CD4-positive, alpha-beta T cell treated with Interleukin-4 for 1 hour (primary cell): ENCODE measurements at places on chromosomes 12 and 14.

DNA sequence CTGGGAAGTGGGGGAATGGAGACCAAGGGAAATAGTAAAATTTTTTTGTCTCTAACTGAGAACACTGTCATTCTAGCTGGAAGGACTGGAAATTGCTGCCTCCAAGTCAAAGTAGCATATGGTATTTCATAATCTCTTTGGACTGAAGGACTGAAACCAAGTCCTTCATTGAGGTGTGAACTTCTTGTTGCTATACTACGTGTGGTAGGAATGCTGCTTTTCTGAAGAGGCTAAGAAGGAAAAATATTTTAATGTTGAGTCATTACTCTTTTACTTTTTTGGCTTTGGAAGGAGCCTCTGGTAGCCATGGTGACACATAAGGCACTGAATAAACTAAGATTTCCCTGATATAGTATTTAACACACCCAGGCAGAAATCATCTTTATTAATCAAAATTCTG is 465.4 kb downstream of the NPAS3 start:
- DNase-seq, result no peak

GRCh38 chr12:42196723-42197603 is 41.1 kb downstream of the YAF2 start:
- no peak for DNase-seq

DNA sequence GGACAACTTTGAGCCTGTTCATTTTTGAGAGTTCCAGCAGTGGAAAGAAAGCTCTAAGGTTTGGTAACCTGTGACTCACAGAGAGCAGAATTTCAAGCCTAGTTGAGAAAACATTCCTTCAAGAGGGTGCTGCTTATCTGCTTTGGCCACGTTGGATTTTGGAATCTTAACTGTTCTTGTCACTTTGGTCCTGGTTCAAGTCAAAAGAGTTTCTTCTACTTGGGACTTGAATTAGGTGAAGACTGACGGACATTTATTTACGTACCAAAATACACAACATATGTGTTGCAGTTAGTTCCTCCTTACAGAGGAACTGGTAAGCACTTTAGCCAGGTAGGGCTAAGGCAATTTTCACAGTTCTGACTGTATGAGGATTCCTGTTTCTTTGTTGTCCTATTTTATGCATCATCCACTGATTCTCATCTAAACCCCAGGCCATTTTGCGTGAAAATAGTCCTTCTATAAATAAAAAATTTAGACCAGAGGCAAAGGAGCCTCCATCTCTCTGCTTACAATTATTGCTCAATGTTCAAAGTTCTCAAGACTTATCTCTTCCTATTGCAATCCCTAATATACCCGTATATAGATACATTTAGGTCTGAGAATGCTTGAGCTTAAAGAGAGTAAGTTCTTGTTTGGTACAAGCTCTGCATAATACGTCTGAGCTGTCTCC is 580.9 kb downstream of the DIO2 start:
- DNase-seq, result no peak

DNA sequence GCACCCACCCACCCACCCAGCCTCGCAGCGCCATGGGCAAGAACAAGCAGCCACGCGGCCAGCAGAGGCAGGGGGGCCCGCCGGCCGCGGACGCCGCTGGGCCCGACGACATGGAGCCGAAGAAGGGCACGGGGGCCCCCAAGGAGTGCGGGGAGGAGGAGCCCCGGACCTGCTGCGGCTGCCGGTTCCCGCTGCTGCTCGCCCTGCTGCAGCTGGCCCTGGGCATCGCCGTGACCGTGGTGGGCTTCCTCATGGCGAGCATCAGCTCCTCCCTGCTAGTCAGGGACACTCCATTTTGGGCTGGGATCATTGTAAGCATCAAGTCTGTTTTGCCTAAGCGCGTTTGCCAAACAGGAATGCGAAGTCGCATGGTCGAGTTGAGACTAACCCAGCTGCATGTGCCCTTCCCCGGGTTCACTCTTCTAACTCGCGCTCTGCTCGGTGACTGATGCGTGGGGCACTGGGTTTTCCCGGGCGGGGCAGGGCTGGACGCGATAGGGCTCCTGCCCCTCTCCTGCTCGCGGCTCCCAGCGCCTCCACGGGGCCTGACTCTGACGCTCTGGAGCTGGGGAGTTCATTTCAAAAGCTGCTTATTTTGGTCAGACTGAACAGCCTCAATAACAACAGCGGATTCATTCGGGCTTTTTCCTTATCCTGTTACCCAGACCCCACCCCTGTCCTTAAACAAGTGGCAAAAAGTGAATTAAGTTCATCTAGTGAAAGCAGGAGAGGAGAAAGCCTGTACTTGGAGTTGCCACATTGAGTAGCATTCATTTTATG is 458 bp downstream of the SSPN start:
- no peak for DNase-seq

DNA sequence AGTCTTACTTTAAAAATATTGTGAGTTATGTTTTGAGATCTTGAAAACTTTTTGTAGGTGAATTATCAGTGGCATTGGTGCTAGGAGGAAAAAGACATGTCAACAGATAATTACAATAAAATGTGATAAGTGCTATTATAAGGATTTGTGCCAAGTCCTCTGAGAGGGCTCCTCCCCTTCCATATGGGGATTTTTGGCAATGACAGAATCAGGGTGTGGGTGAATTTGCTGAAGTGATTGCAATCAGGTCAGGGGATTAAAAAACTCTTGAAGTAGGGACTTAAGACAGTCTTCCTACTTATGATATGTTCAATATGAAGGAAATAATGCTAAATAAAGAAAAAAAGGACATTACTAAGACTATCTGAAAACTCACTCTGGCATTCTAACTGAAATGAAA is 122.5 kb downstream of the SLC15A5 start:
- DNase-seq, result no peak

GRCh38 chr12:98733667-98734350 is 88.7 kb downstream of the APAF1 start:
- DNase-seq, result no peak

DNA sequence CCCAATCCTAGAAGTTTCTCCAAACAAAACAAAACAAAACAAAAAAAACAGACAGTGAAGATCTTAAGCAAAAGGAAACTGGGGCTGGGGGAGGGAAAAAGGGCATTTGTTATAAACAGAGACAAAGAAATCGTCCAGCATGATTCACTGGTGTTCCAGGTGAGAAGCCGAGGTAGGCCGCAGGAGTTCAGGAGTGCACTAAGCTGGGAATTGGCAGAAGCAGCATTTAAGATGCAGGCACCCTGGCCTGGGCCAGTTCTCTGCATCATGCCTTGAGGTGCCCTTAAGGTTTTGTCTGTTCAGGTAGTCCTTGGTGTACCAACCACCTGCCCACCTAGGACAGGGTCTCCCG is 11.2 kb downstream of the TBX3 start:
- no peak for DNase-seq

- DNase-seq, result no peak
Measured at GRCh38 chr12:24630446-24630845, 318.5 kb downstream of the BCAT1 start.

DNA sequence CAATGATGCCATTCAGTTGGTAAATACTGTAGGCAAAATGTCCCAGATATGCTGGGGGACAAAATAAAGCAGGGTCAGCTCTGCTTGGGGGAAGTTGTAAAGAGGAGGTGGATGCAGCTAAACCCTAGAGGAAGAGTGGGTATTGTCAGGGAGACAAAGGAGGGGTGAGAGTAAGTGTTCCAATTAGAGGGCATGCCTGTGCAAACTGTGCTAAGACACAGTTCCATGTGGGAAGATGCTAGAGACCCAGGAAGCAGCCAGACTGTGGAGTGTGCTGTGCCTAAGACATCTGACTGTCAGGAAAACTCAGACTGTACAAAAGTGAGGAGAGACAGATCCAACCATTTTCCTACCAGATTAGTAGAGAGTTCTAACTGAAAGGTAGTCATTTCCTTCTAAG is 474.3 kb downstream of the ATP23 start:
- DNase-seq, result no peak

DNA sequence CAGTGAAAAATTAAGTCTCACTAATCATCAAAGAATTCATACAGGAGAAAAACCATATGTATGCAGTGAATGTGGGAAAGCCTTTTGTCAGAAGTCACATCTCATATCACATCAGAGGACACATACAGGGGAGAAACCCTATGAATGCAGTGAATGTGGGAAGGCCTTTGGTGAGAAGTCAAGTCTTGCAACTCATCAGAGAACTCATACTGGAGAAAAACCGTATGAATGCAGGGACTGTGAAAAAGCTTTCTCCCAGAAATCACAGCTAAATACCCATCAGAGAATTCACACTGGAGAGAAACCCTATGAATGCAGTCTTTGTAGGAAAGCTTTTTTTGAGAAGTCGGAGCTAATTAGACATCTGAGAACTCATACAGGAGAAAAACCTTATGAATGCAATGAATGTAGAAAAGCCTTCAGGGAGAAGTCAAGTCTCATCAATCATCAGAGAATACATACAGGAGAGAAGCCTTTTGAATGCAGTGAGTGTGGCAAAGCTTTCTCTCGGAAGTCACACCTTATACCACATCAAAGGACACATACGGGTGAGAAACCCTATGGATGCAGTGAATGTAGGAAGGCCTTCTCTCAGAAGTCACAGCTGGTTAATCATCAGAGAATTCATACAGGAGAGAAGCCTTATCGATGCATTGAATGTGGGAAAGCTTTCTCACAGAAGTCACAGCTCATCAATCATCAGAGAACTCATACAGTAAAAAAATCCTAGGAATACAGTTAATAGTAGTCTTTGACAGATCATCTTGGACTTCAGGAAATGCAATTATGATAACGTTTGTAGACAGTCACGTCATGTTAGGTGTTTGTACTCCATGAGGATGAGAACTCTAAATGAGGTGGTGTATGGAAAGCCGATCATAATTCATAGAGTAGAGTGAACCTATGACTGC is 21.1 kb downstream of the ZNF84 start:
- no peak for DNase-seq
